ENCODE measurements at places on chromosomes 7 and 10.

GRCh38 chr10:69861251-69862240 is 59.8 kb downstream of the COL13A1 start:
- no peak for DNase-seq

DNA sequence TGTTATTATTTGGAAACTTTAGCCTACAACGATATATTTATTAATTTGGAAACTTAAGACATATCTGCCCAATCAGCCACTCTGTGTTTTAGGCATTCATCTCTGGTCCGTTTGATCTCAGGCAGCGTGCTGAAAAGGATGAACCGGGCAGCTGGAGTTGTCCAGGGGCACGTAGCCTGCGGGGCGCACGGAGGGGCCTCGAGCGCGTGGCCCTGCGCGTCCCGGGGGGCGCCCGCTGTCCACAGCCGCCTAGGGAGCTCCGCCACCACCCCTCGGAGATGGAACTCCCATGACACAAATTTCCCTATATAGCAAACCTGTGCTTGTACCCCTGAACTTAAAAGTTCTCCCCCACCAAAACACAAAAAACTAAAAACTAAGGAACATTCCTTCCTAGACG is 24.3 kb upstream of the MKI67 start:
- no peak for DNase-seq

GRCh38 chr7:44678101-44678470 is 70.6 kb upstream of the ZMIZ2 start:
- DNase-seq, result no peak

- DNase-seq, result no peak
Measured at GRCh38 chr7:40899151-40899550, 764.3 kb downstream of the SUGCT start.

GRCh38 chr10:89845541-89846280 is 144.3 kb downstream of the KIF20B start:
- no peak for DNase-seq

GRCh38 chr7:40850017-40850416 is 715.2 kb downstream of the SUGCT start:
- DNase-seq, result no peak

Measured in 8988T (cell line).